ENCODE measurements at places on chromosomes 4 and X. TPM values are rescaled to one million over a fixed set of nuclear protein-coding genes. Genes with fewer than 3 reads are reported as not detected.

- no peak for DNase-seq
These were observed 86.4 kb upstream of the UXT start for GRCh38 chrX:47745416-47745815.

DNA sequence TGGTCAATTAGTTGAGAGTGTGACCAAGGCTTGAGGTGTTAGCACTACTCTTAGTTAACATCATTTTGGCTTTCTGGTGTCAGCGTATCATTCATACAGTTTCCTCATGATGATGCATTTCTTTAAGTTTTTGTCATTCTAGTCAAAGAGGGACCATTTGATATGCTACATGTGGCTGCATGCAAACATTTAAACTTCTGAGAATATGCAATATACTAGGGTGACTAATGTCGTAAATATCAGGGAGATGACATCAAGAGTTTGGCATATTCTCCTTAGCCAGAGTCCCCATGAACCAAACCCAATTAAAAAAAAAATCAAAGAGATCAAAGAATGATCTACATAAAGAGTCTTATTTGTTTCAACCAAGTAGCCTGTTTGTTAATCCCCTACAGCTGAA lies 537.4 kb upstream of the PCDH7 start:
- DNase-seq = no peak

DNA sequence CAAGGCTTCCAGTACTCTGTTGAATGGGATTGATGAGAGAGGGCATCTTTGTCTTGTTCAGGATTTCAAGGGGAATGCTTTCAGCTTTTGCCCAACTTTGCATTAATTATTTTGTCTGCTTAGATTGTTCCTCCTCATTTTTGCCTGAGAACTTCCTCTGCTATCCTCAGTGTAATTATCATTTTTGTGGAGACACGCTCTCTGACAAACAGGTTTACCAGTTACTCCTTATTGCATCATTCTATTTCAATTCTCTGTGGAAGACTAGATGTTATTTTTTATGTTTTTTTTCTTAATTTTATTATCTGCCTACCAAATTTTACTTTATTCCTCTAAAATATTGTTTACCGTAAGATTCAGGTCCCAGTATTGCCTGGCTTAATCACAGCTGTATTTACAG lies 349.2 kb downstream of the ADGRL3 start:
- no peak for DNase-seq

GRCh38 chr4:85595796-85596559 lies 121.0 kb downstream of the ARHGAP24 start:
- no peak for DNase-seq

DNA sequence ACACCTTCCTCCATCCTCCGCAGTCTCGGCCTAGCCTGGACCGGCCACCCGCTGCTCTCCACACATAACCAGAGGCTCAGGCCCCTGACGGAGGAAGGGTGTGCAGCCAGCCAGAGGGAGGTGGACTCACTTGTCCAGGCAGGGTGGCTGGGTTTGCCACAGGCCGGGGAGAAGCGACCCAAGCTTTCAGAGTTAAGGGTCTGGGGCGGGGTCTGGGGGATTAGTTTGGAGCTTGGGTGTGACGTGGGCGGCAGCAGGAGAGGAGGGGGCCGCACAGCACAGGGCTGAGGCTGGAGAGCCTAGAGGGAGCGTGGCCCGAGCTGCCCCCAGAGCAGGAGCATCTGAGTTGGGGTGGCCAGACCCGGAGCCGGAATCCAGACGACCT lies 22.4 kb upstream of the CPLX1 start:
- DNase-seq = no peak

GRCh38 chr4:178081176-178081575 lies 638.9 kb upstream of the AGA start:
- no peak for DNase-seq

DNA sequence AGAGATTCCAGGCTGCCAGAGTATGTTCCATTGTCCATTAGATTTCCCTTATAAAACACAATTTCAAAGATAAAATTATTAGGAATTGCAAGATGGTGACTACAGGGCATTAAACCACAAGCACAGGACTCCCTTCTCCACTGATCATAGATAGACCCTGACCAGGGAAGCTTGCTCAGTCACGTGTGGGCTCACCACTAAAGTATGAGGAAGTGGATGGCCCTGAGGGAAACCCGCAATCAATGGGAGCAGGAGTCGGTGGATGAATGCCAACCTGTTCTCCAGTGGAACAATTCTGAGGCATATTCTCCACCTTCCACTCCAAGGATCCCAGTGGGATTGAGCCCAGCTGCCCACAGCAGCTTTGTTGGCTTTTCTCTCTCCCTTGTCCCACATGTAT lies 515.7 kb downstream of the BCOR start:
- no peak for DNase-seq

- no peak for DNase-seq
These were observed 1441.6 kb upstream of the PCDH7 start for GRCh38 chr4:29278585-29278984.

GRCh38 chr4:159222043-159222552 lies 119.2 kb downstream of the RAPGEF2 start:
- no peak for DNase-seq

DNA sequence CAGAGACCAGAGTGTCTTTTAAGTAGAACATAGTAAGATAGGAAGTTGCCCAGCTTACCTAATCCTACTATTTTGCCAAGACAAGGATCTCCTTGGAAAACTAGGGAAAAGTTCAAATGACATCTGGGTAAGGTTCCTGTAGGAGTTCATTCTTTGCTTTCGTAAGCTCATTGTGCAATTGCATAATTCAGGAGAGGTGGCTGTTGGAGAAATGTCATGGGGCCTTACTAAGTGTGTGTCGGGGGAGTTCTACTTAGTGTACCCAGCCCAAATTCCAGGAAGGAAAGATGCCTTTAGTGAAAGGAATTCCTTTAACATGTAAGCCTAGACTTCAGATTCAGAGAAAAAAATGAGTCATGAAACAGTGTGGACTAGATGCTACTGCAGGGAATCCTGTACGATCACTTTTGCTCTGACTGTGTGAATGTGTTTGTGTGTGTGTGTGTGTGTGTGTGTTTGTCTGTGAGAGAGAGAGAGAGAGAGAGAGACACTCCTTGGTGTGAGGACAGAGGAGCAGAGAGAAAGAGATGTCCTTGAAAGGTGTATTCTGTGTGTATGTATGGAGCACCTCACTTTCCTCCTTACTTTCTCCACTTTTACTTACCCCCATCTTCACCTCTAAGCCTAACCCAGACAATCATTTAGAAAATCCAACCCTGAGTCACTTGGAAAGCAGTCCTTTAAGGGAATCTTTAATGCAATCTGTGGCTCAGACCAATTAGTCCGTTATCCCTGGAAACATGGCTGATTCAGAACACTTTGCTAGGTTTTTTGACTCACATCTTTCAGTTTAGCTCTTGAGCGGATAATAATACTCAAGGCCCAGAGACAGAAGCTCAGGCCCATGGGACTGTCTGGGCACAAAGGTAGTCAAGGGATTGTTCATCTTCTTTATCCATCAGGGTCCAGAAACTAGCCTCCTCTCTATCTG lies 114.5 kb upstream of the ACSL4 start:
- DNase-seq = no peak

- DNase-seq = no peak
These were observed 132.2 kb downstream of the STIM2 start for GRCh38 chr4:26992657-26993361.

- DNase-seq = no peak
These were observed 24.5 kb downstream of the TMSB4X start for GRCh38 chrX:12999422-12999821.

DNA sequence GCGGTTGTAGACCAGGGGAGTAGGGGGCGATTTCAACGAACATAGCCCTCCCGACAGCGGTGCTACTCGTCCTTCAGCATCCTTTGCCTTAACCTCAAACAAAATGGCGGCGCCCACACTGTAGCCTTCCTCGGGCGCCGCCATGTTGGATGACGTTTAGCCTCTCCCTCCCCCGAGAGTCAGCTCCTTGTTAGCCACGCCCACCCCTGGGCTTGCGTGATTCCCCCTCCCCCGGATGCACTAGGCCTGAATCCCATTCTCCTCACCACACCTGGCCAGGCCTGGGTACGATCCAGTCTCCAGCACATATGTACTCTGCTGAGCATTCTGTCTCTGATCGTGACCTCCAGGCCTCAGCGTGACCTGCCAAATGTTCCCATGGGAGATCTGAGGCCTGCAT lies 49.0 kb upstream of the ZNF157 start:
- no peak for DNase-seq

- DNase-seq = no peak
These were observed 83.5 kb downstream of the C4orf51 start for GRCh38 chr4:145763399-145763798.

DNA sequence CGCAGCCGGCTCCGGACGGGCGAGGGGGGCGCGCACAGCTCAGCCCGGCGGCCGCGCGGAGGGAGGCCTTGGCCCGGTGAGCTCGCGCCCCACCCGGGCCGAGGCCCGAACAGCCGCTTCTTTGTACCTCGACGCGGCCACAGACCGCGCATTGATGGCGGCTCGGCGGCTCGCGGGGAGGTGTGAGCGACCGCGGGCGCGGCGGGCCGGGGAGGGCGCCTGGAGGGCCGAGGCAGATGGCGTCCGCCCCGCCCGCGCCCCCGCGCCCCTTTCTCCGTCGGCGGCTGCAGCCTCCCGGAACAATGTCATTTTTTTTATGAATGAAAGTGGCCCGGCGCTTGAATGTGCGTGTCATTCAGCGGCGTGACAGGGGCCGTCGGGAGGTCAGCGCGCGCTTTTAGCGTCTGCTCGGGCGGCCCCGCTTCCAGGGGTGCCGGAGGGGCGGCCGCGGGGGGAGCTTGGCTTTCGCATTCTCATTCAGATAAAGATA lies 1.8 kb downstream of the FGFR3 start:
- DNase-seq = no peak

- DNase-seq = no peak
These were observed 120.4 kb upstream of the SLC34A2 start for GRCh38 chr4:25535278-25535677.

DNA sequence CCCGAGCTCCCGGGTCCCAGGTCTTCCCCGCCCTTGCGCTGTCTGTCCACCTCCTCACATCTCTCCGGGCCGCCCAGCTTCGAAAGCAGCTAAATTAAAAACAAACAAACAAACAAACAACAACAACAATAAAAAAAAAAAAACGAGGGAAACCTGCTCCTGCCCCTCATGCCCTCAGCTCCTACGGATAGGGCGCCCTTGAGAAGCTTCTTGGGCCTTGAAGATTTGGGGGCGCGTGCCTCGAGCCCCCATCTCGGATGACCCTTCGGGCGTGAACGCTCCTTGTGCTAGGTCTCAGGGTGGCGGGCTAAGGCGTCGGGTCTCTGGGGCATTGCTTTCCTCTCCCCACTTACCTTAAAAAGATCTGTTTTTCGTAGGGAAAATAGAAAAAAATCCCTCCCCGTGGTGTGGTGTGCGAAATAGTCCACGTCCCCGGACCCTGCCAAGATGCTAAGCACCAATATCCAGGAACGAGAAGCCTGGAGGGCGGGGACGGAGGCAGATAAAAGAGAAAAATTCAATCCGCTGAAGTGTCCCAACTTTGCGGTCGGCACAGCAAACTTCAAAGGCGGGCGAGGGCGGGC lies 603 bp downstream of the NDNF start:
- no peak for DNase-seq

DNA sequence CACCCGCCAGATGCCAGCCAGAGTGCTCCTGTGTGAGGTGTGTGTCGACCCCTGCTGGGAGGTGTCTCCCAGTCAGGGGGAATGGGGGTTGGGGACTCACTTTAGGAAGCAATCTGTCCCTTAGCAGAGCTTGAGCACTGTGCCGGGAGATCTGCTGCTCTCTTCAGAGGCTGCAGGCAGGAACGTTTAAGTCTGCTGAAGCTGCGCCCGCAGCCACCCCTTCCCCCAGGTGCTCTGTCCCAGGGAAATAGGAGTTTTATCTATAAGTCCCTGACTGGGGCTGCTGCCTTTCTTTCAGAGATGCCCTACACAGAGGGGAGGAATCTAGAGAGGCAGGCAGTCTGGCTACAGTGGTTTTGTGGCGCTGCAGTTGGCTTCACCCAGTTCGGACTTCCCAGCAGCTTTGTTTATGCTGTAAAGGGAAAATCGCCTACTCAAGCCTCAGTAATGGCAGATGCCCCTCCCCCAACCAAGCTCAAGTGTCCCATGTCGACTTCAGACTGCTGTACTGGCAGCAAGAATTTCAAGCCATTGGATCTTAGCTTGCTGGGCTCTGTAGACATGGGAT lies 80.8 kb downstream of the CCSER1 start:
- no peak for DNase-seq

DNA sequence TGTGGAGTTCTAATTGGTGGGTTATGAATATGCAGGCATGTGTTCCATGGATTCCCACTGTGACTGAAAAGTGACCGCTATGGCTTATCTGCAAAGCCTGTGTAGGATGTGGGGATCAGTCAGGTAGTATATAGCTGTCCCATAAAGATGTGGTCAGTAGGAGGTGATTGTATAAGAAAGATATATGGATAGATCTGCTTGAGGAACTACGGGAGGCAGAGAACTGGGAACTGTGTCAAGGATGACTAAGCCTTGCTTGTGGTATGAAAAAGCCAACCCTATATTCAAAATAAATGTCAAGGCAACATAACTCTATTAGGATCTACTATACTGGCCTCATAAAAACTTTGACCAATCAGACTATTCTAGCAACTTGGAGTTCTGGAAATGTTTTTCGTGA lies 185.2 kb downstream of the KLHL4 start:
- no peak for DNase-seq

DNA sequence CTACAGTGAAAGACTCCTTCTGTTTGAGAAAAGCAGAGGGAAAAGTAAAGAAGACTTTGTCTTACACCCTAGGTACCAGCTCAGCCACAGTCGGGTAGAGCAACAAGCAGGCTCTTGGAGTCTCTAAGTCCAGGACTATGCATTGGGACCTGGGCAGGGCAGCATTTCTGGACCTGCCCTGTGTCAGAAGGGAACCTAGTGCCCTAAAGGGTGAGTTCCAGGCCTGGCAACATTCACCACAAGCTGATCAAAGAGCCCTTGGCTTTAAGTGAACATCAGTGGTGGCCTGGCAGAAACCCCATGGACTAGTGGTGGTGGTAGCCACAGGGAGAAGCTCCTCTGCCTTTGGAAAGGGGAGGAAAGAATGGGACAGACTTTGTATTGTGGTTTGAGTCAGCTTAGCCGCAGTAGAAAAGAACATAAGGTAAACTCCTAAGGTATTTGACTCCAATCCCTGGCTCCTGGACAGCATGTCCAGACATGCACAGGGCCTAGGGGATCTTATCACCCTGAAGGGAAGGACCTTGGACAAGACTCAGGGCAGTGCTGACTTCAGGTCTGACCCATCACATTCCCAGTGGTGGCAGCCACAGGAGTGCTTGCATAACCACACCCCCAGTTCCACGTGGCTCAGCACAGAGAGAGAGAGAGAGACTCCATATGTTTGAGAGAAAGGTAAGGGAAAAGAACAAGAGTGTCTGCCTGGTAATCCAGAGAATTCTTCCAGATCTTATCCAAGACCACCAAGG lies 32.6 kb downstream of the CCDC158 start:
- no peak for DNase-seq

- DNase-seq = no peak
These were observed 184.9 kb downstream of the FRAS1 start for GRCh38 chr4:78242071-78242470.

GRCh38 chr4:186808630-186809018 lies 85.0 kb upstream of the FAT1 start:
- DNase-seq = no peak

SPANXN4 gene
- total RNA-seq = 34.8 TPM

CT45A5 gene
- not detected for total RNA-seq

POF1B gene
- total RNA-seq = 11.9 TPM

CSN3 gene
- not detected for total RNA-seq

TMEM154 gene
- 3.5 TPM for total RNA-seq

AFM gene
- total RNA-seq = not detected

MAGEB10 gene
- total RNA-seq = not detected

ERCC6L gene
- total RNA-seq = 7.1 TPM
